Astrocyte of the cerebellum (primary cell): ENCODE measurements at places on chromosomes 3 and 15.

DNA sequence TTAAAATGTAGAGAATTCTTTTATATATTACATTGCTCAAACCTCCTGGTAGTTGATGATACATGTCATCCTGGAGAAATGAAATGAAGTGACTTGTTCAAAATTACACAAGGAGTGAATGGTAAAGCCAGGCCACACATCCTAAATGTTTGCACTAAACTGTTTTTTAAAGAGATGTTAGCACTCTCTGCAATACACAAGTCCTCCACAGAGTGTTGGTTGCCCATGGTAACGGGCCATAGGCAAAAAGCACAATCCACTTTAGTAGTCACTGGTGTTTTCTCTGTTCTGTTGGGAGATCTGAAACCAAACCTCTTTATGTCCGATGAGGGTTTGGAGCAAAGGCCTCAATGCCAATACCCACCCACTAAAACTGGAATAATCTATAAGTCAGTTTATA lies 907.4 kb downstream of the NTRK3 start:
- DNase-seq: no peak

DNA sequence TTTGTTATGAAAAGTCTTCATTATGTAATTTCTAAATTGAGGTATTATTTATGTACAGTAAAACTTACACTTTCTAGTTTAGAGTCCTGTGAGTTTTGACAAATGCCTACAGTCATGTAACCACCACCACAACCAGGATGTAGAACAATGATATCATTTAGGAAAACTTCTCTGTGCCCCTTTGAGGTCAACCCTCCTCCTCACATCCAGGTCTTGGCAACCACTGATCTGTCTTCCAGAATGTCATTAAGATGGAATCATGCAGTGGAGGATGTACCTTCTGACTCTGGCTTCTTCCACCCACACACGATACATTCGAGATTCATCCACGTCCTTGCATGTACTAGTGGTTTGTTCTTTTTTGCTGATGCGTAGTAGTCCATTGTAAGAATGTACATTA lies 23.2 kb downstream of the MINAR1 start:
- DNase-seq: no peak

DNA sequence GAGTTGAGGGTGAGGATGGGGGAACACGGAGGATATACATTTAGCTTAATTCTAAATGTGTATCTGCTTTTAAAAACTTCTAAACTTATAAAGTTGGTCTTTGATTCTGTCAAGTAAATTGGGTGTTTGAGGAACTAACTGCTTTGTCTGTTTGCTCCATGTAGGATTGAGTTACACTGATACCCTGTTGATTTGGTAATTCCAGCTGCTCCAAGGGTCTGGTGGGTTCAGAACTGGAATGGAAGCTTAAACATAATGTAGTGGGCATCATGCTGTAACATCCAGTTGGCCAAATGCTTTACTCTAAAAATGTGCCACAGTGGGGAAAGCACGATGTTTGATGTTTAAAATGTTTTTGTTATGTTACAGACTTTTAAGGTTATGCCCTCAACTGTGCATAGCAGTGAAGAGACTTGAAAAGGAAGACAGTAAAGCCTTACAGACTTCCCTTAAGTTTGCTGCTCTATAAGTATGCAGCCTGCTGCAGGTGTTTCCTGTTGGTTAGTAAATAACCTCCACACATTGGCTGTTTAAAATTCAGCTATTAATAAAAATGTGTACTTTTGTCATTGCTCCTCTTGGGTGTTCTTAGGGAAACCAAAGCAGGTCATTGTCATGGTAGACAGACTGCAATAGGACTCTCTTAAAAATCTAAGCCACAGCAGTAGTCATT lies 5.9 kb upstream of the EDEM1 start:
- DNase-seq: no peak

DNA sequence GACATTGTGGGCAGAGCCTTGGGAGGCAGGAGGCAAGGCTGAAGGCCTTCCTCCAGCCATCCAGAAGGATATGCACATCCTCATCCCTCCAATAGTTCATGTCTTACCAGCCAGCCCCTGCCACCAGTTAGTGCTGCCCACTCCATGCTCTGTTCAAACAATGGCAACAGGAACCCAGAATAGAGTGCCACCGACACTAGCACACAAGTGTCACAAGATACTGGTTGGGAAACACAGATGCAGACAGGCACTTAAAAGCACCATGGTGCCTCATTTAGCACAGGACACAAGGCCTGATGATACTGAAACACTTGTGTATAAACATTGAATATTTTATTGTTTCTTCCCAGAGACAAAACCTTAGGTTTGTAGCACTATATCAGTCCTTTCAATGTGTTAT lies 56.5 kb upstream of the MYO5C start:
- no peak for DNase-seq

DNA sequence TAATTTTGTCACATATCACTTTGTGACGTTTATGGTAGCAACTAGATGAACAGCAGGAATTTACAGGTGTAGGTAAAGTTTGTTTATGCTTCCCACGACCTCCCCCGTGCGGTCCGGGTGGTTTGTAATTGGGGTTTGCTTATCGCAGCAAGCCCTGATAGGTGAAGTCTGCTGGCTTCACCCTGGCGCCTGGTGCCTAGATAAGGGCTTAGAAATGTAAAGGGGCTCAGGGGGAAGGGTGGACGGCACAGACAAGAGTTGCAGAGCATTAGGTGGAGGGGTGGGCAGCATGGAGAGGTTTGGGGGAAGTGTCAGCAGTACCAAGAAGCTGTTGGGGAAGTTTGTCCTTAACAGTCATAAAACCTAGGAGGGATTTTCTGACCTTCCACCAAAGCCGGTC lies 108.1 kb upstream of the RNF7 start:
- DNase-seq: no peak

DNA sequence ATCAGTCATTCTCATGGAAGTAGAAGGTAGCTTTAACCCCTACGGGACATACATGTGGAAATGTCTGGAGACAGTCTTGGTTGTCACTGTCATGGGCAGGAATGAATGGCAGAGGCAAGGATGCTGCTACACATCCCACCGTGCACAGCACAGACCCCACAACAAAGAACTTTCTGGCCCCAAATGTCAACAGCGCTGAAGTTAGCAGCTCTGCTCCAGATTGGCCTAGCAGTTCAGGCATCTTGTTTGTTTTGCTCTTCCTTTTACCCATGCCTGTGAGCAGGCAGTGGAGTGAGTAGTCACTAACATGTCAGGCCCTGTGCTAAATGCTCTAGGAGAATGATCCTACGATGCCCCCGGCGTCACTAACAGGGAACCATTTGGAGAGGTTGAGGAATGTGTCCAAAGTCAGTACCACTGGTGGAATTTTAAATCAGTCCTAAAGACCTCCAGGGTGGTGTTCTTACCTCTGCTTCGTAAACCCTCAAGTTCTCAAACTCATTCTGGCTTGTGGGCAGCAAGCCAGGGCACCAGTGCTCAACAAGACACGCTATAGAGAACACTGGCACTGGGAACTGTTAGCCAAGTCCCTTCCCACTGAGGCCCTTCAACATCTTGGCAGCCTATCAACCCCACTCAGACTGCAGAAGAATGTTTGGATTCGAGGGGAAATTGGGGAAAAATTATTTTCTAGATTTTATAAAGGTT lies 142.2 kb downstream of the FOXP1 start:
- no peak for DNase-seq

- no peak for DNase-seq
Measured at GRCh38 chr3:126745760-126746394, 41.8 kb downstream of the CHCHD6 start.

DNA sequence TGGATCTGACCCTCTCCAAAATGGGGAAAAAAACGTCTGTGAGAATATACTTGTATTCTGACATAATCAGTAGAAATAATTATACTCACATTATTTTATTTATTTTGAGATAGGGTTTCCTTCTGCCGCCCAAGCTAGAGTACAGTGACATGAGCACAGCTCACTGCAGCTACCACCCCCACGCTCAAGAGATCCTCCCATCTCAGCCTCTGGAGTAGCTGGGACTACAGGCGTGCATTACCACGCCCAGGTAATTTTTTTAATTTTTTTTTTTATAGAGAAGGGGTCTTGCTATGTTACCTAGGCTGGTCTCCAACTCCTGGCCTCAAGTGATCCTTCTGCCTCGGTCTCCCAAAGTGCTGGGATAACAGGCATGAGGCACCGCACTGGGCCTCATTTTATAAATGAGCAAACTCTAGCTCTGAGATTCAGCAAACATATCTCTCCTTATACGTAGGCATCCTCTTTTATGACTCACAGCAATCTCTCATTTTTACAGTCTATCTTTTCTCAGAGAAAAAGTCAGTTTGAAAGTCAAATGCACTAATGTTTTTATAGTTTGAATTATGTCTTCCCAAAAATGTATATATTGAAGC lies 989 bp upstream of the VGLL3 start:
- no peak for DNase-seq

GRCh38 chr3:54970895-54971294 lies 43.0 kb upstream of the LRTM1 start:
- no peak for DNase-seq

DNA sequence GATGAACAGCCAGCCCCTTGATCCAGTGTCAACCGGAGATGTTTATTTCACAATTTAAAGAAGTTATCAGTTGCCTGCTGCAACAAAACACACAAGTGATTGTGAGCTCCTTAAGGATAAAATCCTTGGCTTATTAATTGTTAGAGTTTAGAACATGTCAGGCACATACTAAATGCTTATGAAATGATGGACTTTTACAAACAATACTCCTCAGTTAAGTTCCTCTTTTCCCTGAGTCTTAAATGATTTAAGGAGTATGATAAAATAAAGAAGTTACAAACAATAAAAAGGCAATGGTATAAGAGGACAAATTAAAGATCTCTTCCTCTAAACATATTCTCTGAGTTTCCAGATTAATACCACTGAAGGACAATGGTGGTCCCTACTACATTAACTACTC lies 5.7 kb downstream of the GHSR start:
- no peak for DNase-seq

DNA sequence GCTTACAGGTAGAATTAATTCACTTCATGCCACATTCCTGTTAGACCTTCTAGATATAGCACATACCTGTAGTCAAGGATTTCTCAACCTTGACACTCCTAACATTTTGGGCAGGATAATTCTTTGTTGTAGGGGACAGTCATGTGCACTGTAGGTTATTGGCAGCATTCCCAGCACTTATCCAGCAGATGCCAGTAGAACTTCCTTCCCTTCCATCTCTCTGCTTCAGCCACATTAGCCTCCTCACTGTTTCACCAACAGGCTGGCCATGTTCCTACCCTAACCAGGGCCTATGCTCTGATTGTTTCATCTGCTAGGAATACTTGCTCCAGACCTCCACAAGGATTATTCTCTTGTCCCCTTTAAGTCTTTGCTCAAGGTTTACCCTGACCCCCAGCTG lies 68.0 kb upstream of the STAC start:
- DNase-seq: no peak
